NCI-H1417 treated with DMSO at 0.1 percent for 48 hours (cell line): ENCODE measurements at places on chromosomes 16 and 17.

DNA sequence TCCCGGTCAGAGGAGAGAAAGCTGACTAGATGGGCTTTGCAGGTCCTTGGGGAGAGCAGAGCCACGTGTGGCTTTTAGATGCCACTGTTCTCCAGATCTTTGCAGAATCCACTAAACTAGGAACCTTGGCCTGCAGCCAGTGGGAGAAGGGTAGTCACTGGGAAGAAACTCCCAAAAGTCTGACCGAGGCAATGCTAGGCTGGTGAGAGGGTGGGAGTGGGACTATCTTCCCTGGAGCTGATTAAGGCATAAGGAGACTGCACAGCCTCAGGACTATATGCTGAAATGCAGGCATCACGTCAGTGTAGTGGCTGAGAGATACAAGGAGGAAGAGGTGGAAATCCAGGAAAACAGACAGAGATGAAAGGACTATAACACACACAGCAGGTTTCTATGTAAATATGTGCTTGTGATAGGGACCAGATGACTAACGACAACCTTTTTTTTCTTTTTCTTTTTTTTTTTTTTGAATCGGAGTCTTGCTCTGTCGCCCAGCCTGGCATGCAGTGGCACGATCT is 2.2 kb upstream of the GSDMA start:
- no peak for DNase-seq

GRCh38 chr16:58324792-58325191 is 30.0 kb upstream of the PRSS54 start:
- no peak for DNase-seq

DNA sequence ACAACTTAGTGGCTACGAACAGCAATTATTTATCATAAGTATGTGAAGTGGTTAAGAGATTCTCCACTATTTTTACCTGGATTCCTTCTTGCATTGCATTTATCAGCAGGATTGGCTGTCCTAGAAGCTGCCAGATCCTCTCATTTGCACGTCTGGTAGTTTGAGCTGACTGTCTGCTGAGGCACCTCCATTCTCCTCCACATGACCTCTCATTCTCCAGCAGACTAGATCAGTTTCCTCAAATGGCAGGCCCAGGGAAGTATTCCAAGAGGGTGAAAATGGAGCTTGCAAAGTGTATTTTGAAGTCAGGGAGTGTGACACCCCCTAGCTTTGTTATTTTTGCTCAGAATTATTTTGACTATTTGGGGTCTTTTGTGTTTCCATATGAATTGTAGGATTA is 870.1 kb downstream of the CDH11 start:
- no peak for DNase-seq

- no peak for DNase-seq
Observed at GRCh38 chr17:62902531-62903220, 63.4 kb upstream of the TANC2 start.

DNA sequence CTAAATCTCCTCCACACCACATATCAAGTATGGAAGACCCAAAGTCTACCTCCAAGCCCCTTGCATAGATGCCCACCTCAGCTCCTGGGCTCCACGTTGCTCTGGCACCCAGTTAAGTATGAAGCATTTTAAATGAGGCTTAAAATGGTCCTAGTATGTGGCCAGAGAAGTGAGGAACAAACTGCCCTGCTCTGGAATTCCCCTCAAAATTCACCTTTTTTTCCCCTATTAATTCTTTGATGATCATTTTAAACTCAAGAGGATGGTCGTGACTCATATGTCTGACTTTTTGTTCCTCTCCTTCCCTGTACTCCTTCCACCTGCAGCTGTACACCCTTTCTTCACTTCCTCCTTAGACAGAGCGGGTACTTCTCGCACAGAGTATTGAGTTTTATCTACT is 234.5 kb upstream of the MYOCD start:
- no peak for DNase-seq

DNA sequence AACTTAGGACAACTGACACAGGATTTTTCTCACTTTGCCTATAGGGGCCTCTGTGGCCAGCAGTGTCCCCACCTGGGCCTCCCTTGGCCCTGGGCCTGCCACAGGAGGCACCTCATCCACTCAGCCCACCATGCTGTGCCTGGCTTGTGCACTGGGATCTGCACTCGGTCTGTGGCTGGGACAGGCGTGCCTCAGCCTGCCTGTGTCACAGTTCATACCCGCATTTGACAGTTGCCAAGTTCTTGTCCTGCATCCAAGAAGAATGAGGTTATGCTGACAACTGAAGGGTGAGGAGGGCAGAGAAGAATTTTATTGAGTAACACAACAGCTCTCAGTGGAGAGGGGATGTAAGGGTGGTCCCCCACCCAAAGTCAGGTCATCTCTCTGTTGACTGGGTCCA is 36.0 kb downstream of the ZFP90 start:
- DNase-seq: no peak

DNA sequence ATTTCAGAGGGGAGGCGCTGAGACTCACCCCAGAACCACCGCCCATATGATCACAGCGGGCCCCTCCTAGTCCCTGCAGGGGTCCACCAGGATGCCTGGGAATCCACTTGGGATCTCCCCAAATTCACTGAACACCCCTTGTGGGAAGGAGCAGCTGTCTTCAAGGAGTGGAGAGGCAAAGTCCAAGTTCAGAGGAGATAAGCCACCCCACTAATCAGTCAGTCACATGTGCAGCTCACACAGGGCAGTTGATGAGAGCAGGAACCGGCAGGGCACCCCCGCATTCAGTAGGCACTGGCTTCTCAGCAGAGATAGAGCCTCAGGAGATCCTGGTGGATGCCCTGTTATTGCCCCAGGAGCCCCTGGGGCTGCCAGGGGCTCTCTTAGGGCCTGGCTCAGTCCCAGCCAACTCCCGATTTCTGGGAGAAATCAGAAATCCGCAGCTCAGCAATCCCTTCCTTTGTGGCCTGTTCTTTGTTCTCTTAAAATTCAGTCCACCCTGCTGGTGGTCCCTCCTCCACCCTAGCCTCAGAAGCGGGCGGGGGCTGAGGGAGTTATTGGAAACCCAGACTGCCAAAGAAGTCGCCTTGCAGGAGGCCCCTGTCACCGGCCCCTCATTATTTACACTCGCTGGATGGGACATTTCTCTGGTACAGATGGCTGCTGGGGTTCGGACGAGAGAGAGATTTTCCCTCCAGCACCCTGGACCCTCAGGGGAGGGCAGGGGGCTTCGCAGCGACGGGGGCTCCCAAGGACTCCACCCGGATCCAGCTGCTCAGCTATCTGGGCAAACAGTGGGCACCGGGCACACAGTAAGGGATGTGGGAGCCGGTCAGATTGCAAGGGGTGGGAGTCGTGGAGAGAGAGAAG is 1.8 kb downstream of the CDC42EP4 start:
- no peak for DNase-seq

DNA sequence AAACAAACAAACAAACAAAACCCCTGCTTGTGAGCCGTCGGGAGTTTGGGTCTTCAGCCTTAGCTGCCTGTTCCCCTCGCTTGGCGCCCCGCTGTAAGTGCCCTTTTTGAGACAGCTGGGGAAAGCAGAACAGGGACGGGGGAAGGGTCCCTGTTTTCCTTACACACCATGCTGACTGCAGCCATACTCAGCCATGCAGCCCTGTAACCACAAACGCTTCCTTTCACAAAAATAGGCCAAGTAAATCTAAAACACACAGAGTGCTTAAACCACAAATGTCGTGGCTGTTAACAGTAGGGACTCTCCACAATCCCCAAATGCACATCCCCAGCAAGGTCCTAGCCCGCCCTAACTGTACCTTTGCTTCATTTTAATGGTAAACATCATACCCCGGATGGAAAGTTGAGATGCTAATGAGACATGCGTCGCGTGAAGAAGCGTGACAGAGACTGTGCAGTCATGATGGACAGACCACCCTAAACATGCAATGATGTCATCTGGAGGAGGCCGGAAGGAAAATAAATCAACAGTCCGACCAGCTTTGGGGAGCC is 129.9 kb downstream of the MGAT5B start:
- DNase-seq: no peak

GRCh38 chr16:77585379-77586251 is 136.7 kb upstream of the NUDT7 start:
- no peak for DNase-seq

DNA sequence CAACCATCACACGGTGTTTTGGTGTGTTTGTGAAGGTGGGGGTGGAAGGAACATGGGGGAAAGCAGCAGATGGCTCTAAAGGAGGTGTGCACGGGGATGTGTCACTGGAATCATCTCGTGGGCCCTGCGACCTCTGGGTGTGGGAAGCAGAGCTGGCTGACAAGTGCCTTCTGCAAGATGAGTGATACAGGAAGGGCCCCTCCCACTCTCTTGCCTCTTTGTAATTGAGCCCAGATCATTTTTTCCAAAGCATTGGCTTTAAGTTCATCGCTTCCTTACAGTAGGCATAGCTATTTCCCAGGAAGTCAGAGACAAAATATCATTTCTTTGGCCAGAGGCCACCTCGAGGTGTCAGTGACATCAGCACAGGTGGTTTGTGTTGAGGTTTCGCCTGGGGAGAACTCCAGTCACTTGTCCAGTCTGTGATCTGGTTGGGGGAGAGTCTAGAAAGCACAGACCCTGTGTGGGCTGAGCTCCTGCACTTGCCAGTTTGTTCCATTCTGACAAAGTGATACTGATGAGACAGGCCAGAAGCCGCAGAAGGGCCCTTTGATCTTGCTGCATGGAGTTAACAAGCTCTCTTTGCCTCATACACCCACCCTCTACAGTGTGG is 20.6 kb upstream of the SNTB2 start:
- DNase-seq: no peak

DNA sequence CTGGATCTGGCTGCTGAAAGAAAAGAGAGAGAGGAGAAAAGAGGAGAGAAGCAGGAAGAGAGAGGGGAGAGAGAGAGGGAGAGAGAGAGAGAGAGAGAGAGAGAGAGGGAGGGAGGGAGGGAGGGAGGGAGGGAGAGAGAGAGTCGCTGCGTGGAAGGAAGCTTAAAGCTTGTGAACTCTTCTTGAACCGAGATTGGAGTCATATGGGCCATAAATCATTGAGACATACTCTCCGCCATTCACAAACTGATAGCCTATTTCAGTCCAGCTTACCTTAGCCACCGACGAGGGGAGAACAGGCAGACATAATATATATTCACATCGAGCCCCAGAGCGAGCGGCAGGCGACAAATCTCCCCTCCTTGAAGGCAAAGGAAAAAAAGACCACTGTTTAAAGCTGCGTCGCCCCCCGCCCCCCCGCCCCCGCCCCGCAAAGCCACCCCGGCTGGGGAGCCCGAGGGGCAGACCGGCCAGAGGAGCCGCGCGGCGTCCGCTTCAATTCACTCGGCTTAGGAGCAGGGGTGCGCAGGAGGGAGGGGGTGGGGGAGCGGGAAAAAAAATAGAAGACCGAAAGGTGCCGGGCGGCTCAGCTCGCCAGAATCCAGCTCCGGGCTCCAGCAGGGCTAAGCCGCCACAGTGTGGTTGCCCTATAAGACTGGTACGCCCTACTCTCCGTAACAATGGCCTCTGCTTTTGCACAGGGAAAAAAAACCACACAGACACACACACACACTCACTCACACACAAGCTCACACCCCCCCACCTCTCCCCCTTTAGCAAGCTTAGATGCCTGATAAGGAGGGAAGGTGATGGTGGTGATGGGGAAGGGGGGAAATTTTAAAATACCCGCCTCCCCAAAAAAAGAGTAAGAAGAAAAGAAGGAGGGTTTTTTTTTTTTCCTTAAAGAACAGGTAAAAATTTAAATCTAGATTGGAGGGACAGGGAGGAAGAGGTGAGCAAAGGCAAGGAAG is 10.6 kb upstream of the HOXB2 start:
- peak; percentile 72 for DNase-seq

DNA sequence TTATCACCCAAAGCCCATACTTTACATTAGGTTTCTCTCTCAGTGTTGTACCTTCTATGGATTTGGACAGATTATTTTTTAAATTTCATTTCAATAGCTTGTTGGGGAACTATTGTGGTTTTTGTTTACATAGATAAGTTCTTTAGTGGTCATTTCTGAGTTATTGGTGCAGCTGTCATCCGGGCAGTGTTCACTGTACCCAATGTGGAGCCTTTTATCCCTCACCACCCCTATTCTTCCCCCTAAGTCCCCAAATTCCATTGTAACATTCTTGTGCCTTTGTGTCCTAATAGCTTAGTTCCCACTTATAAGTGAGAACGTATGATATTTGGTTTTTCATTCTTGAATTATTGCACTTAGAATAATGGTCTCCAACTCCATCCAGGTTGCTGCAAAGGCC is 57.5 kb downstream of the SLFN11 start:
- DNase-seq: no peak

DNA sequence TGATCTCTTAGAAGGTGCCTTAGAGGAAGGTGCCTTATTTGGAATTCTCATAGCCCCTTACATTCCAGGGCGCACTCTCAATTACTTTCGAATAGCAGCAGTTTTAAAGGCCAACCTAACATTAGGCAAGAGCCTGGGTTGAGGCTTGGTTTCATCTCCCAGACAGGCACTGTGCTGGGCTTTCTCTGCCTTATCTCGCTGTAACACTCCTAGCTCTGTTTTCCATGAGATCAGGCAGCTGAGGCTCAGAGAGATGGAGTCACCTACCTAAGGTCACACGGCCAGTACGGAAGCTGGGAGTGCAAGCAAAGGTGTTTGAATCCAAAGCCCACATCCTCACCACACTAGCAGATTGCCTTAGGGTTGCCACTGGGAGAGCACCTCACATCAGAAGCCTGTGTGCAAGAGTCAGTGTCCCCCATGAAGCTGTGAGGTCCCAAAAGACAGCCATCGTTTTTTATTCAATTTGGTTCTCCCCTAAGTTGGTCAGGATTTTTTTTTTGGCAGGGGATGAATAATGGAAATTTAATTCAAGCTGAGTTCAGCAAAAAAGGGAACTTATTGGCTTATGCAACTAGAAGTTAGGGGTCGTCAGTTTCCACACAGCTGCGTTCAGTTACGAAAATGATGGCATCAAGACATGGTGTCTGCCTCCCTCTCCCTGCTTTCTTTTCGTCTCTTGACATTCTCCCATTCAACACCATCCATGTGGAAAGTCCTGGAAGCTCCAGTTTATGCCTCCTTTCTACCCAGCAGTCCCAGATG is 206.4 kb downstream of the KATNIP start:
- no peak for DNase-seq

DNA sequence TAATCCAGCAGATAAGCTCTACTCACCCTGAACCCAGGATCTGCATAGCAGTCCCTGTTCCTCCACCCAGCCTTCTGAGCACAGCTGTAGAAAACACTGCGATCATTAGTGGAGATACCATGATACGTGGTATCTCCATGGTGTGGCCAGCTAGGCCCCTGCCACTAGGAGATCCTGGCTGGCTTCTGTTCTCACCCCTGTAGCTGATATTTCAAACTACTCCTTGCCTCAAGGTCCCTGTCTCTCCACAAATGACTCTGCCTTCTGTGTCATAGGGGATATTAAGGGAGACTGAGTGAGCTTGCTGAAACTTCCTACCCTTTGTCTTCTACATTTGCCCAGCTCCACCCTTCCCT is 44.3 kb downstream of the ERN1 start:
- DNase-seq: no peak

GRCh38 chr17:4635823-4636375 is 5.6 kb downstream of the ALOX15 start:
- DNase-seq: no peak

DNA sequence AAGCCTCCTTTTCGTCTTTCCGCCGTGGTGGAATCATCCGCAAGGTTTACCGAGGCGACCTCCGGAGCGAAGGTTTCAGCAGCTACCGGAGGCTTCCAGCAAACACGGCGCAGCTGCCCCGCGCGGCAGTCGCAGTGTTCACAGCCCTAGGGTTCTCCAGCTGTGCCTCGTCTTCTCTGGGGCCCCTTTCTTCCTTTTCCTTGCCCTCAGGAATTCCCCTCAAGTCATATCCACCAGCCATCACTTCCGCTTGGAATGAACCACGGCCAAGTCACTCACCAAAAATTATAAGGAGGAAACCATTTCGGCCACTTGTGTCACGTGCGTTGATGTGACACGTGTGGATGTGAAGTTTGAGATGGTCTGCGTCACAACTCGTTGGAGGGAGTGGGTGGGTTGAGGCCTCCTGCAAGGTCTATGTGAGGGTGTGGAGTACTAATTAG is 636 bp upstream of the ERN1 start:
- no peak for DNase-seq
